ENCODE measurements at places on chromosomes 16 and 17. TPM values are rescaled to one million over a fixed set of nuclear protein-coding genes. Genes with fewer than 3 reads are reported as not detected.

DNA sequence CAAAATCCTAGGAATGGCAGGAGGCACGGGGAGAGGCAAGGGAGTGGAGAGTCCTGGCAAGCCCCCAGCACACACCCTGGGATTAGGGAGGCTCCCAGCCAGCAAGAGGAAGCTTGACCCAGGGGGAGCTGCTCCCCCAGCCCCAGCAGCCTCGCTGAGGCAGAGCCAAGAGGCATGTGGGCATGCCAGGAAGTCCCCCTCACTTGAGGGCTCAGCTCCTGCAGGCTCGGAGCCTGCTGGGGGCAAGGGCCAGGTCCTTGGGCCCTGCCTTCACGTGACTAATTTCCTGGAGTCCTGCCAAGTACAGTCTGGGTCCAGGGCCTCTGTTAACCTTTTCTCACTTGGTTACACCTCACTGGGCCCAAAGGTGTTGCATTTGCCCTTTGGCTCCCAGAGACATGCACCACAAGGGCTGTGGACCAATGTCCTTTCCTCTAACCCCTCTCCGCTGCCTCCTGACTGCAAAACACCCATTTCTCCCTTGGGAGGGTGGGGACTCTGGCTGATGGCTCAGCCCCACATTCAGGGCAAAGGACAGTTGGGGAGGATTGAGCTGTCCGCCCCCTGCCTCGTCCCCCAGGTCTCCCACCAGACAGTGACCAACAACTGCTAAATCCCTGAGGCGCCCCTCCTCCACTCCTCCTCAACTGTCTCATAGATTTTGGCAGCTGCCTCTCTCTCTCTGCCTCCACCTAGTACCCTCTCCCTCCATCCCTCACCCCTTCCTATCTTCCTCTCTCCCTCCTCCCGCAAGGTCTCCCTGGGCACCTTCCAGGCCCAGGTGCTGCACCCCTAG, 4.4 kb upstream of the SLC47A2 start:
- no peaks in the 10 kb centered on the region for H3K27me3 ChIP-seq
- no peak overlapping the region for H3K4me3 ChIP-seq
- no peaks in the 10 kb centered on the region for H3K4me1 ChIP-seq
- no peaks in the 10 kb centered on the region for H3K36me3 ChIP-seq
- DNase-seq = no peak

GRCh38 chr17:35900708-35901480, 20.7 kb upstream of the CCL5 start:
- no peaks in the 10 kb centered on the region for H3K27me3 ChIP-seq
- H3K4me3 ChIP-seq = no peak overlapping the region
- no peak overlapping the region for H3K27ac ChIP-seq
- no peak for DNase-seq
- H3K4me1 ChIP-seq = no peaks in the 10 kb centered on the region

DNA sequence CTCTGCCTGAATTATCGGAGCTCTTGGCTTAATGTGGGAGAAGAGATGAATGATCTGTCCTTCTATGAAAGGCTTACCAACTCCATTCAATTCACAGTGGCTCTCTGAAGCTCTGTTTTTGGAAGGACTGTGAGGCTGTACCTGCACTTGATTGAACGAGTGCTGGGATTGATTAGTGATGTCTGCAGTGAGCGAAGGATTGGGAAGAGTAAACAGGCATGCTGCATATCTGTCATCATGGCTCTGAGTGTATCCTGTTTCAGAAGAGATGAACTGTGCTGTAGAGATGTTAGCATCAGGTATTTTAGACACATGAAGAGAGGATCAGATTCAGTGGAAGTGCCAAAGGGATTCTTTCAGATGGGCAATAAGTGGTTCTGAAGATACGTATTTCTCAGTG, 564.0 kb downstream of the MAF start:
- no peak overlapping the region for H3K4me3 ChIP-seq
- H3K36me3 ChIP-seq = peaks cover 3% of the 10 kb centered on the region
- H3K4me1 ChIP-seq = no peaks in the 10 kb centered on the region
- no peak for DNase-seq

- peaks cover 18% of the 10 kb centered on the region for H3K4me1 ChIP-seq
- H3K4me3 ChIP-seq = no peak overlapping the region
- peaks cover 6% of the 10 kb centered on the region for H3K36me3 ChIP-seq
- DNase-seq = no peak
- H3K27me3 ChIP-seq = no peaks in the 10 kb centered on the region
These were observed 45.2 kb downstream of the HAPSTR1 start for GRCh38 chr16:9136596-9136995.

- peaks cover 29% of the 10 kb centered on the region for H3K4me1 ChIP-seq
- peak overlapping the region; percentile 65 for H3K4me3 ChIP-seq
- H3K36me3 ChIP-seq = no peaks in the 10 kb centered on the region
- H3K27me3 ChIP-seq = peaks cover 86% of the 10 kb centered on the region
- DNase-seq = peak; percentile 88
These were observed 3.0 kb upstream of the DLX3 start for GRCh38 chr17:49997773-49998703.

DNA sequence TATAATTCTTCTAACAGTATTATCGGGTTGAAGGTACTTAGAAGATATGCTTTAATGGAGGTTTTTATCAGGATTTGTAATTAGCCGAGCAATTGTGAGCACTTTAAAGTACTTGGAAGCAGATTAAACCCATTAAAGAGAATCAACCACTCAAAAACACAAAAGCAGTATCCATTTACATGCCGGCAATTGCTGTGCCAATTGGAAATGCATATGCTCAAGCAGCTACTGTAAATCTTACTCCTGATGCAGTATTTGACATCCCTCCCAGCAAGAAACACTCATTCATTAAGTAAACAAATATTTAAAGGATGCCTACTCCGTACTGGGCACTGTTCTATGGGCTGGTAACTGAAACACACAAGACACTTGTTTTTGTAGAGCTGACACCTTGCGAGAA, 11.4 kb upstream of the CCL1 start:
- peaks cover 15% of the 10 kb centered on the region for H3K4me1 ChIP-seq
- 0 out of 2 replicates have a peak, but pooled peaks cover 16% of the 10 kb centered on the region for H3K27me3 ChIP-seq
- H3K27ac ChIP-seq = no peak overlapping the region
- H3K4me3 ChIP-seq = no peak overlapping the region
- no peak for DNase-seq
- no peaks in the 10 kb centered on the region for H3K36me3 ChIP-seq

DNA sequence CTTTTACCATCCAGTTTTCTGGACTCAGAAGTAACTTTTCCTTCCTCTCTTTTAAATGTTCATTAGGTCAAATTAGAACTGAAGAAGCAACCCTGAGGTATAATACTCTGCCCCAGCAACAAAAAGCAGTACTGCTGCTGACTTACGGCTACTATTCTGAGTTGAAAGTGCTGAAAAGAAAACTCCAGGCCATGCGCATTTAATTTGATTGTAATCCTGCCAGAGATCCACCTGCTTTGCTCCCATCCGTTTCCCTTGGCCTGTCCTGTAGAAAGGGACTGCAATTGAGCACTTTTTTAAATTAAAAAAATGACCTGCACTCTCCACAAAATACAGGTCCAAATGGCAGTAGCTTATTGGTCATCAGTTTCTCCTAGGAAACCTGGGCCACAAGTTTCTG, 61.6 kb downstream of the PITPNC1 start:
- H3K27ac ChIP-seq = peak overlapping the region; percentile 93
- H3K4me1 ChIP-seq = peaks cover 44% of the 10 kb centered on the region
- no peaks in the 10 kb centered on the region for H3K36me3 ChIP-seq
- H3K4me3 ChIP-seq = no peak overlapping the region

DNA sequence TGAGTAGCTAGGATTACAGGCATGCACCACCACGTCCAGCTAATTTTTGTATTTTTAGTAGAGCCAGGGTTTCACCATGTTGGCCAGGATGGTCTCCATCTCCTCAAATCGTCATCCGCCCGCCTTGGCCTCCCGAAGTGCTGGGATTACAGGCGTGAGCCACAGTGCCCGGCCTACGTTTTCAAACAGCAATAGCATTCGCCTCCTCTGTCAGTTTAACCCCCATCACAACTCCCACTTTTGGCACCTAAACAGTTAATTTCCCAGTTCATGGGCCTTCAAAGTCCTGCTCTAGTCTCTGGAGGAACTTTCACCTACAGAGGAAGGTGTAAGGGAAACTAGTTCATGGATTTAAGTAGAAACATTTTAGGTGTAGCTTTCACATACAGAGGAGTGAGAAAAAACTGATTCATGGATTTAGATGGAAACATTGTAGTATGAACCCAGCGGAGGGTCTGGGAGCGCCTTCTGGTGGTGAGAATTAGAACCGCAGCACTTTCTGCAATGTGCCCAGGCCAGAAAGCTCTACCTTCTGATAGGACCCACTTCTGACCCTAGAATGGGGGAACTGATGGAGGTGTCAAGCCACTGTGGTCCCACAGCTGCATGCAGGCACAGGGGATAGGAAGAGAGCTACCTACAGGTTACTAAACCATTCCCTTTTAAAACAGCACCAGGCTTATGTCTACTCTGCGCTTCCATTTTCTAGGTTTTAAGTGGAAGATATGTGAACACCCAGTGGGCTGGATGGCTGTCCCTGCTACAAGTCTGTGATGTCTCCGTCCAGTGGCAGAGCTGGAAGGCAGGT, 12.0 kb upstream of the MEOX1 start:
- peak; percentile 83 for DNase-seq
- H3K36me3 ChIP-seq = no peaks in the 10 kb centered on the region
- no peak overlapping the region for H3K4me3 ChIP-seq
- peaks cover 66% of the 10 kb centered on the region for H3K4me1 ChIP-seq
- 0 out of 2 replicates have a peak overlapping the region, but pooled peaks have one; percentile 80 for H3K27ac ChIP-seq

- no peak for DNase-seq
- H3K4me1 ChIP-seq = peaks cover 17% of the 10 kb centered on the region
- H3K36me3 ChIP-seq = no peaks in the 10 kb centered on the region
These were observed 3.2 kb downstream of the DPEP1 start for GRCh38 chr16:89616623-89617022.

- no peak for DNase-seq
- peaks cover 77% of the 10 kb centered on the region for H3K36me3 ChIP-seq
- peaks cover 10% of the 10 kb centered on the region for H3K4me1 ChIP-seq
- H3K27ac ChIP-seq = 0 out of 2 replicates have a peak overlapping the region, but pooled peaks have one; percentile 15
These were observed 40.8 kb upstream of the ENDOV start for GRCh38 chr17:80374039-80374731.

GRCh38 chr16:55081622-55082590, 151.2 kb downstream of the IRX5 start:
- H3K4me1 ChIP-seq = no peaks in the 10 kb centered on the region
- no peaks in the 10 kb centered on the region for H3K27me3 ChIP-seq
- no peak overlapping the region for H3K4me3 ChIP-seq
- H3K27ac ChIP-seq = no peak overlapping the region
- no peaks in the 10 kb centered on the region for H3K36me3 ChIP-seq
- no peak for DNase-seq

DNA sequence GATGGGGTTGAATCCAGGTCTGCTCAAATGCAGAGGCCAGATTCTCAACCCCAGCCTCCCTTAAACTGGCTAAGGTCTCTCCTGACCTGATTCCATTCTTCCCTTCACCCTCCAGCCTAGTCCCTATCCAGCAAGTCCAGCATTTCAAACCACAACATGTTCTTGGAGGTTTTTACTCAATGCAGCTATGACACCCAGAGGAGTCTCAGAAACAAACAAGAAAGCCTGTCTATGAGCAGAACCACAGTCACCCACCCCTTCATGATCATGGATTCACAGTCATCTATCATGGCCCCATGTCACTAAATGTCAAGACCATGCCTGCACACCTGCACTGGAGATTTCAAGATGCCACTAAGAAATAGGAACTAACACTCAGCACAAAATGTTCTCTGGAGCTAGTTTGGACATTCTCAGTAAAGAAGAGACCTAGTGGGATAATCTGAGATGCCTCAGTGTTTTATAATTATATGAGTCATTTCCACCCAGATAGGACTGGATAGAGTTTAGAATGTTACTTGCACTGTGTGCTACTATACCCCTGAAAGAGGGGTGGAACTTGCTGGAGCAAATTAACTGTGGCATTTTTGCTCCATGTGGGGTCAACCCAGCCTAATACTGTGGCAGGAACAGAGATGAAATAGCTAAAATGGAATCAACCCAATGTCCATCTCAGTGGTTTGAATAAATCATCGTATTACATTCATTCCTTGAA, 9.5 kb upstream of the METTL22 start:
- no peak for DNase-seq
- H3K4me3 ChIP-seq = no peak overlapping the region
- no peak overlapping the region for H3K27ac ChIP-seq
- H3K27me3 ChIP-seq = peaks cover 11% of the 10 kb centered on the region
- H3K4me1 ChIP-seq = peaks cover 3% of the 10 kb centered on the region

DNA sequence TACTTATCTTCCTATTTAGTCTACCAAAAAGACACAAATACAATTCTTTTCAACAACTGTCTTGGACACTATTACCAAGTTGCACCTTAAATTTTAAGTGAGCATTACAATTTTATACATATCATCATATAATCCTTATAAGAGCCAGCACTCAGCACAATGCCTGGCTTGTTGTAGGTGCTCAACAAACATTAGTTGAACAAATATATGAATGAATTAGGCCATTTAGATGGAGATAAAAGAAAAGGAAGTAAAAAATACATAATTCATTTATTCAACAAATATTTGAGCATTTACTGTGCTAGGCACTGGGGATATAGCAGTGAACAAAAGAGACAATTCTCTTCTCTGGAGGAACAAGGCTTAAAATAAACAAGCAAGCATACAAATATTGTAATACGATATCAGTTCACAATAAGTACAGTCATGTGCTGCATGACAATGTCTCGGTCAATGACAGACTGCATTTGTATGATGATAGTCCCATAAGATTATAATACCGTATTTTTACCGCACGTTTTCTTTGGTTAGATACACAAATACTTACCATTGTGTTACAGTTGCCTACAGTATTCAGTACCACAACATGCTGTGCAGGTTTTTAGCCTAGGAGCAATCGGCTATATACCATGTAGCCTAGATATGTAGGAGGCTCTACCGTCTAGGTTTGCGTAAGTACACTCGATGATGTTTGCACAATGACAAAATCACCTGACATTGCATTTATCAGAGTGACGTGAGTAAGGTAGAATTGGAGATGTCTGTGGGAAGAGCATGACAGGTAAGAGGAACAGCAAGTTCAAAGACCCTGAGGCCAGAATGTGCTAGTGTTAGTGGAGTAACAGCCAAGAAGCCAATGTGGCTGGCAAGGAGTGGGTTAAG, 86.4 kb upstream of the HS3ST2 start:
- no peak overlapping the region for H3K27ac ChIP-seq
- no peaks in the 10 kb centered on the region for H3K27me3 ChIP-seq
- no peak overlapping the region for H3K4me3 ChIP-seq

DNA sequence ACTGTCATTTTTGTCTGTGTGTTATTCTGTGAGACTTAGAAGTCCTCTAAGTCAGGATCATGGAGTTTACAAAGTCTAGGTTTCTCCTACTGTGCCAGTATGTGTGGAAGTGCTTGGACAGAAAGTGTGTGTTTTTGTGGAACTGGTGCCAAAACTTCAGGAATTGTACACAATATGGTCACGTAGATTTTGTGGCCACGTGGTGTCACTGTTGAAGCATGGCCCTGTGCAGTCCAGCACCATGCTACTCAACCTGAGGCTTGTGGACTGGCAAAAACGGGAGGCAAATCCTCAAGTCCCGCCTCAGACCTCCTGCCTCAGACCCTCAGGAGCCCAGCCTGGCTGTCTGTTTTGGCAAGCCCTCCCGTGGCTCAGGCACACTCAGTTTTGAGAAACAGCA, 16.7 kb upstream of the ALKBH5 start:
- H3K27ac ChIP-seq = no peak overlapping the region
- no peak overlapping the region for H3K4me3 ChIP-seq
- 0 out of 2 replicates have a peak, but pooled peaks cover 3% of the 10 kb centered on the region for H3K27me3 ChIP-seq
- no peaks in the 10 kb centered on the region for H3K36me3 ChIP-seq

BTBD17 gene
- 0.94 TPM for total RNA-seq

CIBAR2 gene
- not detected for total RNA-seq

TBC1D26 gene
- total RNA-seq = 3.6 TPM

GPRC5C gene
- total RNA-seq = 20.6 TPM

QPRT gene
- 182 TPM for total RNA-seq
